Upper lobe of left lung (tissue), 6 donors: ENCODE measurements at places on chromosomes 3 and 15. TPM values are rescaled to one million over a fixed set of nuclear protein-coding genes. Genes with fewer than 3 reads are reported as not detected.
A peak's percentile ranks its signal among the peaks of the same experiment; 100 is the strongest.

DNA sequence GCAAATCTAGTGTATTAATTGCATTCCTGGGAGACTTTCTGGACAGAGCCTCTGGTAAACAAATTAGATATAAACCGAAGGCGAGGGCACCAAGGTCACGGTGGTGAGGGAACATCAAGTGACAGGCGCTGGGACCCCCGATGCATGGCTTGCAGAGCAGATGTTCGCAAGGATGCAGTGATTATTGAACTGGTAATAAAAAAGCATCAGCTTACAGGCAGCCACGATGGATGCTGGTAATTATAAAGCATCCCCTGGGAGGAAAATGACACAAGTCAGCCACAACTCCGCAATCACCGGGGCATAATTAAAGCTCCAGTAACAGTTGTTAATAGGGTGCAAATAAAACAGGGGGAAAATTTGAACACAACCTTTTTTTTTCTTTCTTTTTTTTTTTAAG lies 231.1 kb upstream of the DPH6 start:
- H3K4me3 ChIP-seq, result no peak overlapping the region
- no peak for DNase-seq

DNA sequence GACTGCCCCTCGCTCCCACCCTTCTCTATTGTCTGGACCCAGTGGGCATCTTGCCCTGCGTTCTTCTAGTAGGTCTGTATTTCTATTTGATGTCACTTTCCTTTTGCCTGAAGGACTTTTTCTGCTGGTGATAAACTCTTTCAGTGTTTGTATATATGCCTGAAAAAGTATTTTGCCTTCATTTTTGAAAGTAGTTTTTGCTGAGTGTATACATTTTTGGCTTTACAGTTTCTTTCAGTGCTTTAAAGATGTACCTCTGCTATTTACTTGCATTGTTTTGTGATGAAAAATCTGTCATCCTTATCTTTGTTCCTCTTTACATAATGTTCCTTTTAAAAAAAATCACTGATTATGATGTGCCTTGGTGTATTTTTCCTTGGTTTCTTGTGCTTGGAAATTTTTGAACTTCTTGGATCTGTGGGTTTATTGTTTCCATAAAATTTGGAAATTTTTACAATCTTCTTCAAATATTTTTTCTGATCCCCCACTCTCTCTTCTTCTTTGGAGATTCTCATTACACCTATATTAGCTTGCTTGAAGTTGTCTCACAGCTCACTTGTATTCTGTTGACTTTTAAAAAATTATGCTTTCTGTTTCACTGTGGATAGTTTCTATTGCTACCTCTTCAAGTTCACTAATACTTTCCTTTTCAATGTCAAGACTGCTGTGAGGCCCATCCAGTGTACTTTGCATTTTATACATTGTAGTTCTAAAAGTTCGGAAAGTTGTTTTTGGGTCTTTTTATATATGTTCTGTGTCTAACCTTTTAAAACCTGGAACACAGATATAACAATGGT lies 67.8 kb downstream of the RGMA start:
- peaks cover 7% of the 10 kb centered on the region for H3K4me1 ChIP-seq
- H3K27ac ChIP-seq, result no peak overlapping the region
- no peak for DNase-seq
- no peaks in the 10 kb centered on the region for H3K27me3 ChIP-seq
- H3K4me3 ChIP-seq, result no peak overlapping the region
- H3K36me3 ChIP-seq, result peaks cover 84% of the 10 kb centered on the region

- H3K27me3 ChIP-seq, result no peaks in the 10 kb centered on the region
- no peak overlapping the region for H3K27ac ChIP-seq
- no peaks in the 10 kb centered on the region for H3K36me3 ChIP-seq
- DNase-seq, result no peak
- no peak overlapping the region for H3K4me3 ChIP-seq
These were observed 217.7 kb downstream of the ARPP21 start for GRCh38 chr3:35857004-35857403.

DNA sequence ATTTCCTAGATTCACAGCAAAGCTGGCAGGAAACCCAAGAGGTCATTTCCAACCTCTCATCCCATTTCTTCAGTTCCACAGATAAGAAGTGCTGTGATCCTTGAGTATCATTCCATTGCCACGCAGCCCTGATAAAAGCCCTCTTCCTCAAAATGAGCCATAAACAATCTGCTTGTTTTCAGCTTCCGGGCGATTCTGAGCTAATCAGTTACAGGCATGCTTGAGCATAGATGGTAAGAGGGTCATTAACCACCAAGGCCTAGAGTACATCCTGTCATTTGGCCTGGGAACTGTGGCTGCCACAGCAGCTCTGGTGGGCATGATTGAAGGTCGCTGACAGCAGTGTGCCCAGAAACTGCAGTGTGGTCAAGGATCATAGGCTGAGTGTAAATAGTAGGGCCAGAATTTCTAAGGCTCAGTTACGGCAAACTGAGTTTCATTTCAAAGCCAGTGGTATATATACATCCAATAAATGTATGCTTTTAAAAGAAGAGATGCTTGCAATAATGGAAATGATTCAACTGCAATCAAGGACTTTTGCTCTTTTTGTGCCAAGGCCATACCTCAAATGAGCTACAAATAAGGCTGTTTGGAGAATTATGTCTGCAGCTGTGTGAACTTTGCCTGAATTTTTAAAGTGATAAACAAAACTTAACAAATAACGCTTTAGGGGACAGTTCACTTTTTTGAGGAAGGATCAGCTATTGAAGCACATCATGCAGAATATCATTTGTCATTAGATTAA lies 47.3 kb downstream of the P3H2 start:
- H3K4me1 ChIP-seq, result peaks cover 7% of the 10 kb centered on the region
- DNase-seq, result no peak
- no peak overlapping the region for H3K4me3 ChIP-seq
- no peaks in the 10 kb centered on the region for H3K36me3 ChIP-seq

- no peak overlapping the region for H3K27ac ChIP-seq
- H3K36me3 ChIP-seq, result no peaks in the 10 kb centered on the region
- no peak for DNase-seq
- no peaks in the 10 kb centered on the region for H3K4me1 ChIP-seq
- no peak overlapping the region for H3K4me3 ChIP-seq
These were observed 154.6 kb downstream of the APBA2 start for GRCh38 chr15:29040370-29040751.

DNA sequence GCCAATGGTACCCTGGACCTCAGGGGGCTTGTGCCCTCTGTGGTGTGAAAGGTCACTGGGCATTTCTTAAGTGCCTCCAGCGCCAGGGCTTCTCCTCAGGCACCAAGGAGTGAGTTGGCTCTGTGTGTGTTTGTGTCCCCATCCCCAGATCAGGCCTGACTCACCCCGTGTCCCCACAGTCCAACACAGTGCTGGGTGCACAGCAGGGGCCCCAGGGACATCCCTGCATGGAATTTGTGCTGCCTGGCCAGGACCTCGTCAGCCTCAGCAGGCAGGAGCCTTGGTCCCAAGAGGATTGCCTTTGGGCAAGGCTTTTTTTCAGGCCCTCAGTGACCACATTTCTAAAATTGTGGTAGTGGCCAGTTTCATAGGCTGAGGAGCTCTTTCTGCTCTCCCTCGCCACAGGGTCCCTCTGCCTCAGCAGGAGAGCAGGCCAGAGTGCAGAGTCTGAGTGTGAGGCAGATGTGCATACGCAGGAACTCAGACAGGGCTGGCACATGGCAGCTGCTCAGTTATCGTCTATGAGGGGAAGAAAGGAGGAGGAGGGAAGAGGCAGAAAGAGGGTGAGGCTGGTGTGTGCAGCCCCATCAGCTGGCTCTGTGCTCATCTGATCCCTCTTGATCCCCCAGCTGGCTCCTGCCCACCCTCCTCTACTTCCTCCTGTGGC lies 215.6 kb downstream of the RPLP1 start:
- peak overlapping the region; percentile 26 for H3K27ac ChIP-seq
- DNase-seq, result no peak
- H3K4me1 ChIP-seq, result peaks cover 7% of the 10 kb centered on the region
- H3K27me3 ChIP-seq, result no peaks in the 10 kb centered on the region
- H3K36me3 ChIP-seq, result no peaks in the 10 kb centered on the region

DNA sequence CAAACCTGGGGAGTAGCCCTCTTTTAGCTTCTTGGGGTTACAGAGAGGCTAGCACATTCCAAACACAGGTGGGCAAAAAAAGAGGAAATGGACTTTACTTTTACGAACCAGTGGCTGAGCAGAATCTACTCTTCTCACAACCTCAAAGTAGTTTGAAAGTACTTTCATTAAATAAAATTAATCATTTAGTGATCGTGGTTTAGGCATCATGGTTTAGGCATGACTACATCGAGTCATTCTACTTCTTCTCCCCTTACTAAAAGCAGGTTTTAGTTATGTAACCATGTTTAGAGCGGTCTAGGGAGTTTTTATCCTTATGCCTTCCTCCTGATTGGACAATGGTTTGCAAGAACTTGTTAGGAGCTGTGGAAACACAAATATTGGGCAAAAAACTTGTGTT lies 2.5 kb upstream of the GREM1 start:
- no peak for DNase-seq
- H3K27ac ChIP-seq, result no peak overlapping the region
- H3K27me3 ChIP-seq, result peaks cover 26% of the 10 kb centered on the region

- H3K36me3 ChIP-seq, result no peaks in the 10 kb centered on the region
- H3K27ac ChIP-seq, result no peak overlapping the region
- H3K27me3 ChIP-seq, result no peaks in the 10 kb centered on the region
- no peak overlapping the region for H3K4me3 ChIP-seq
- no peaks in the 10 kb centered on the region for H3K4me1 ChIP-seq
- no peak for DNase-seq
These were observed 17.2 kb upstream of the GREM1 start for GRCh38 chr15:32700501-32701150.

DNA sequence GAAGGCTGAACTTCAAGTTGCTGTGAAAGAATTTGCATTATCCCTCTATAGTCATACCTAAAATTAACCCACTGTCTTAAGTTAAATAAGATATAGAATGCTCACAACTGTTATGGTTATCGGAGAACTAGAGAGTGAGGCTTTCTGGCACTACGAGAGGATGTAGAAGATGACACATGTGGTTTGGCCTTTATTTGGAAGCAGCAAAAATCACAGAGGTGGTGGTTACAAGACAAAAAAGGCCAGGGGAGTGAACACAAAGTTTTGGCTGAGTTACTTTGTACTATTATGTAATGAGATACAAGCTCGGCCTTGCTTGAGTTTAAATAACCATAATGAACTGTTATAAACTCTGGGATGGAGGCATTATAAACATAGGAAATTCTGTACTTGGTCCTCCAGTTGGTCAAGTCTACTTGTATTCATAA lies 78.3 kb upstream of the ICE2 start:
- H3K4me3 ChIP-seq, result no peak overlapping the region
- no peaks in the 10 kb centered on the region for H3K36me3 ChIP-seq
- H3K4me1 ChIP-seq, result peaks cover 10% of the 10 kb centered on the region
- no peak for DNase-seq

GRCh38 chr15:68800875-68801274 lies 19.8 kb downstream of the ANP32A start:
- H3K4me3 ChIP-seq, result no peak overlapping the region
- DNase-seq, result no peak
- H3K27ac ChIP-seq, result no peak overlapping the region

- H3K4me1 ChIP-seq, result no peaks in the 10 kb centered on the region
- no peak overlapping the region for H3K27ac ChIP-seq
- no peaks in the 10 kb centered on the region for H3K27me3 ChIP-seq
- H3K36me3 ChIP-seq, result no peaks in the 10 kb centered on the region
These were observed 689.9 kb upstream of the SEMA6D start for GRCh38 chr15:47027322-47027946.

DNA sequence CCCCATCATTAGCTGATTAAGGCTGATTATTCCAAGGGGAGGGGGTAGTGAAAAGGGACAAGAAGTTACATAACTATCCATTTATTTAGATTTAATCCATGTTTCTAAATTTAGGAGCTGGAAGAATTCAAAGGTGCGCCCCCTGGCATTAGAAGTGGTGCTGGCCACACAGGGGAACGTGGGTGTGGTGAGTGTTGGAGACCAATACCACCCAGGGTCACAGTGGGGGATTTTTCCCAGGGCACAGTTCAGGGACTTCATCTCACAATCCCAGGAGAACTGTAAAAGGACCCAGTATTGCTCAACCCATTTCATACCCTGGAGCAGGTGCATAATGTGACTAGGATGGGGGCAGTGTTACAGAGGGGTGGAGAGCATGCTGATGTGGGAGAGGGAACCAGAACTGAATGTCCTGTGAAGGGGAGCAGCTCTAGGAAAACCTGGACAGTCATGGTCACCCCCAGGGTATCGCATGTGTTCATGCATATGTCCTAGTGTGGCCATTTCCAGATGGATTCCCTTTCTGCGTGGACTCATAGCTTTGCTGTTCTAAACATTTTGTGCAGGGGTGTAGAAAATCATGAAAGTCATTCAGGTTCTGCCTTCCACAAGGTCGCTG lies 110.3 kb downstream of the LSM3 start:
- H3K4me3 ChIP-seq, result no peak overlapping the region
- no peaks in the 10 kb centered on the region for H3K4me1 ChIP-seq
- no peaks in the 10 kb centered on the region for H3K36me3 ChIP-seq

DNA sequence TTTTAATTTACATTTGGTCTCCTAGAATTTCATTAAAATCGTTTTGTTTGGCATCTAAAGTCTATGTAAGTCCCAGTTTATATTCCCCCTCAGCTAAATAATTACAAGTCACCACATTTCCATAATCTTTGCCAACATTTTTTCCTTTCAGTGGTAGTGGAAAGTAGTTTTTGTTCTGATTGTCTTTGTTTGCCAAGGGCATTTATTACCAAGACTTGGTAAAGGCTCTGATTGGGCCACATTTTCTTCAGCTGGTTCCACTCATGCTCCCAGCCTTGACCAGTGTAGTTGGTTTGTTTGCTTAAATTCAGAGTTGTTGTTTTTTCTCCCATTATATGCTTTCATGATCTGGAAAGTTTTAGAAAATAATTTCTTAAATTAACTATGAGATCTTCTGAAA lies 153.4 kb upstream of the MME start:
- H3K27ac ChIP-seq, result no peak overlapping the region
- DNase-seq, result no peak
- no peak overlapping the region for H3K4me3 ChIP-seq
- H3K27me3 ChIP-seq, result no peaks in the 10 kb centered on the region
- H3K36me3 ChIP-seq, result no peaks in the 10 kb centered on the region

- DNase-seq, result no peak
- no peaks in the 10 kb centered on the region for H3K27me3 ChIP-seq
- no peaks in the 10 kb centered on the region for H3K4me1 ChIP-seq
- H3K27ac ChIP-seq, result no peak overlapping the region
These were observed 29.0 kb downstream of the PCCB start for GRCh38 chr3:136279092-136279491.

- H3K4me3 ChIP-seq, result no peak overlapping the region
- no peak overlapping the region for H3K27ac ChIP-seq
- no peak for DNase-seq
- H3K4me1 ChIP-seq, result no peaks in the 10 kb centered on the region
These were observed 16.8 kb upstream of the SLC41A3 start for GRCh38 chr3:126100634-126101301.

The ANKUB1 gene
- 3.1 TPM for total RNA-seq

The CSPG4 gene
- 23.3 TPM for total RNA-seq

The GUCA1C gene
- not detected for total RNA-seq

The DOCK3 gene
- 0.79 TPM for total RNA-seq

The MNS1 gene
- total RNA-seq, result 1.9 TPM

The LRTM1 gene
- total RNA-seq, result not detected

The UCN2 gene
- total RNA-seq, result not detected

The HIGD1A gene
- 66.9 TPM for total RNA-seq

The MOBP gene
- not detected for total RNA-seq
